ENCODE measurements at places on chromosomes 6 and 20.

DNA sequence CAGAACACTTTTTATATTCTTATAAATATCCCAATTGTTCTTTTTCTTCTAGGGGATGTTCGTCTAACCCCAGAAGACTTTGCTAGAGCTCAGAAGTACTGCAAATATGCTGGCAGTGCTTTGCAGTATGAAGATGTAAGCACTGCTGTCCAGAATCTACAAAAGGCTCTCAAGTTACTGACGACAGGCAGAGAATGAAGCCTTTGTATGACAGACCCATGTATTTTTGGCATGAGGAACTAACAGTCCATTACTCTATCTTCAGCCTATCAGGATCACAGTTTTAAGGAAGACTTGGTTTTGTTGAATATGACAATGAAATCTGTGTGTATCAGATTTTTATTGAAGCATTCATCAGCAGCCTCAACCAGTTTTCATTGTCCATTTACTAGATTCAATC is 71.4 kb downstream of the VTA1 start:
- DNase-seq: no peak

GRCh38 chr20:37294262-37294981 is 5.0 kb downstream of the MANBAL start:
- no peak for DNase-seq

DNA sequence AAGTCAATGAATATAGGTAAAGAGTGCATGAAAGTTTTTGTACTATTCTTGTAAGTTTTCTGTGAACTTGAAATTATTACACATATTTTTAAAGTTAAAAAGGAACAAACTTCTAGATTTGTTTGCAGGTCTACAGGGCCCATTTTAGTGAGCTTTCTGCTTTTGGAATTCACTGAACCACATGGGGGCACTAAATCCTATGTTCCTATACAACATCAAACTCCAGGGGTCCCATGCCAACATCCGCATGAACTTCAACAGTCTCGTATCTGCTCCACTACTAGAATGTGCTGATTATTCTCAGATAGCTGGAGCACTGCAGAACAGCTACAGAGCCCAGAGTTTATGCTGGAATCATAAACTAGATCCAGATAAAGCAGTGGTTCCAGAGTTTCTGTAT is 347.9 kb upstream of the SPTLC3 start:
- no peak for DNase-seq

DNA sequence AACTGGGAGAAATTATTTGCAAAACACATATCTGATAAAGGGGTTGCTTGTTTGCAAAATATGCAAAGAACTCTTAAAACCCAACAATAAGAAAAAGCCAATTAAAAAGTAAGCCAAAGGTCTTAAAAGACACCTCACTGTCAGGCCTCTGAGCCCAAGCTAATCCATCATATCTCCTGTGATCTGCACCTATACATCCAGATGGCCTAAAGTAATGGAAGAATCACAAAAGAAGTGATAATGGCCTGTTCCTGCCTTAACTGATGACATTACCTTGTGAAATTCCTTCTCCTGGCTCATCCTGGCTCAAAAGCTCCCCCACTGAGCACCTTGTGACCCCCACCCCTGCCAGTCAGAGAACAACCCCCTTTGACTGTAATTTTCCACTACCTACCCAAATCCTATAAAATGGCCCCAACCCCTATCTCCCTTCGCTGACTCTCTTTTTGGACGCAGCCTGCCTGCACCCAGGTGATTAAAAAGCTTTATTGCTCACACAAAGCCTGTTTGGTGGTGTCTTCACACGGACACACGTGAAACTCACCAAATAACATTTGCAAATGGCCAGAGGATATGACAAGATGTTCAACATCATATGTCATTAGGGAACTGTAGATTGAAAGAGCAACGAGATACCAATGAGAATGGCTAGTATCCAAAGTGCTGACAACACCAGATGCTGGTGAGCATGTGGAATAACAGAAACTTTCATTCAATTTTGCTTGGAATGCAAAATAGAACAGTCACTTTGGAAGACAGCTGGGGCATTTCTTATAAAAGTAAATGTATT is 565.0 kb upstream of the ADGRB3 start:
- no peak for DNase-seq

- DNase-seq: no peak
These were observed 68.9 kb downstream of the MTHFD1L start for GRCh38 chr6:150934380-150934779.

GRCh38 chr20:43731927-43732326 is 5.1 kb upstream of the GTSF1L start:
- no peak for DNase-seq

- DNase-seq: no peak
These were observed 479.4 kb upstream of the MAN1A1 start for GRCh38 chr6:119829006-119829405.

DNA sequence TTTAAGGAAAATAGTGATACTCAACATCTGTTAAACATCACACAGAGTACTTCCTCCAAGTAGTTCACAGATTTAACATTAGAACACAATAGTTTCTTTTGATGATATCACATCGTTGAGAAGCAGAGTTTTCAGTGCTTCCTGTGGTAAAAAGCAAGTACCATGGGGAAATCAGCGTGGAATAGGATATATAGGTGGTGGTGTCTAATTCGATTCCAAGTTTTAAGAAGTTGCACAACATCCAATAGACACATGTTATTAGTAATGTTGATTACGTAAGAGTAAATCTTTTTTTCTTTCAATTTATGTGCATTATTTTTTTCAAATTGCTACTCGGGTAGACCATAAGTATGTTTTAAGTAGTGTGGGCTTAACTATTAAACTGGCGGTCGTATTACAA is 360.7 kb downstream of the NKAIN2 start:
- no peak for DNase-seq

DNA sequence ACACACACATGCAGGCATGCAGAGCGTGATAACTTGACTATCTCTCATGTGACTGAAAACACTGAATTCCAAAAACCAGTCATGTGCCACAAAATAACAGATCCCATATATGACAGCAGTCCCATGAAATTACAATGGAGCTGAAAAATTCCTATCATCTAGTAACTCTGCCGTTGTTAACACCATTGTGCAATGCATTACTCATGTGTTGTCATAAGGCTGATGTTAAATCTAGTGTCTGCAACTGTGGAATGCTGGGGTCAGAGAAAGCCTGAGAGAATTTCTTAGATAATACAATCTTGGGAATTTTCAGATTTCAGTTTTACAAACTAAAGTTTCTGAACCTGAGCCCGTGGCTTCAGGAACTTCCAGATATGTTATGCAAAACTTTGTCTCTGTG is 70.2 kb downstream of the LYRM4 start:
- DNase-seq: no peak

DNA sequence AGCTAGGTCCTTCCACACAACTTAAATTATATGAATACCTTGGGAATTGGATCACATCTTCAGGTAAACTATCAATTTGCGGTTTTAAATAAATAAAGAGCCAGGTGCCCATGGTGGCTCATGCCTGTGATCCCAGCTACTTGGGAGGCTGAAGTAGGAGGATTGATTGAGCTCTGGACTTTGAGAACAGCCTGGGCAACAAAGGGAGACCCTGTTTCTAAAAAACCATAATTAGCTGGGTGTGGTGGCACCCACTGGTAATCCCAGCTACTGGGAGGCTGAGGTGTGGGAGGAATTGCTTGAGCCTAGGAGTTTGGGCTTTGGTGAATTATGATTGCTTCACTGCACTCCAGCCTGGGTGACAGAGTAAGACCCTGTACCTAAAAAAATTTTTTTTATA is 3.4 kb downstream of the GMNN start:
- no peak for DNase-seq

GRCh38 chr6:11729076-11729475 is 49.5 kb downstream of the ADTRP start:
- DNase-seq: no peak

DNA sequence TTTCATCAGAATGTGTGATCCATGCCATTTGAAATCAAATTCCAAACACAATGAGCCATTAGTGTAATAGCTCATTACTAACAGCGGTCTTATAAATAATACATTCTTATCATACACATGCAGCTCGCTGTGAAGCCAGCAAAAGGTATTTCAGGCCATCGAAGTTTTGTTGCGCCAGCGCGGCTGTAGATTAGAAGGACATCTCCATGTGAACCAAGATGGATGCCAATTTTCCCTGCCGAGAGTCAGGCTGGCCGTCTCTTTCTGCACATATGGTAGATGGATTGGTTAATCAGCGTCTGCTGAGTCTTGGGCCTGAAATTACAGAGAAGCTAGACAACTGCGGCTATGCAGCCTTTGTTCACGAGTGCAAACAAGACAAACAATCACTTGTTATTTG is 44.1 kb downstream of the CFAP61 start:
- DNase-seq: no peak

GRCh38 chr6:158793432-158793831 is 25.7 kb downstream of the EZR start:
- no peak for DNase-seq

DNA sequence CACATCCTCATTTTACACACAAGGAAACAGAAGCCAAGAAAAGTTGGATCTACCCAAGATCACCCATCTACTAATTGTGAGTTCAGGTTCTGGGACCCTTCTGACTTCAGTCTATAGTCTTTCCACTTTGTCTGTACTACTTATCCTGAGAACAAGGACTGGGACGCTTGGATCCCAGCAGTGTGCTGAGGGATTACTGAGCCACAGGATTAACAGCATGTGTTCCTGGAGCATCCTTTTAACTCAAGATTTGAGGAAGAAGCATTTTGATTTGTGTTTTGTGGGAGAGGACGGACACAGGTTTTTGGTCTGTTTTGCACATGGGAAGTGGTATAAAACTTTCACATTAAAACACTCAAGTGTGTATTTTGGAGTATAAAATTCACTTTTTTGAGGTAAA is 4.4 kb downstream of the ENPP4 start:
- DNase-seq: peak; percentile 51

GRCh38 chr6:96704713-96705112 is 132.6 kb downstream of the GPR63 start:
- DNase-seq: no peak

DNA sequence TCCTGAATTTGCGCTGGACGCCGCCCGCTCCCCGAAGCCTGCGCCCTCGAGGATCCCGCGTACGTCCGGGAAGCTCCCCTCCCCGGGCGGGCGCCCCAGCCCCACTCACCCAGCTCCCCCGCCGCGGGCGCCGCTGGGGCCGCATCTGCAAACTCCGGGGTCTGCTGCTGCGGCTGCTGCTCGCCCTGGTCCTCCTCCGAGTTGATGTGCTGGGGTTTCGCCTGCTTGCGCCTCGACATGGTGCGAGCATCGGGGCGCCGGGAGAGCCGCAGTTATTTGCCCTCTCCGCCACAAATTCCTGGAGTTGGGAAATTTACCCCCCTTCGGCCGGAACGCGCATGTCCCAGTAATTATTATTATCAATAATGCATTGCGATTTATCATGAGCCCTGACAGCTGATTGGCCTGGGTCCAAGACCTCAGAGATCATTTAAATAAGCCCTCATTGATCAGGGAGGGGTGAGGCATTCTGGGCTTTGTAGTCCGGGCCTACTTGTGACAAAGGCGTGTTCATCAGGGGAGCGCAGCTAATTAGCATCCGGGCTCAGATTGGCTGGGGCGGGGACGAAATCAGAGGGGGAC is at the start of gene SALL4:
TSS of gene SALL4 (minus strand) at position 352 of the 582 bp plus-strand sequence. CDS start at position 239, 113 bp downstream.
- DNase-seq: peak; percentile 91

DNA sequence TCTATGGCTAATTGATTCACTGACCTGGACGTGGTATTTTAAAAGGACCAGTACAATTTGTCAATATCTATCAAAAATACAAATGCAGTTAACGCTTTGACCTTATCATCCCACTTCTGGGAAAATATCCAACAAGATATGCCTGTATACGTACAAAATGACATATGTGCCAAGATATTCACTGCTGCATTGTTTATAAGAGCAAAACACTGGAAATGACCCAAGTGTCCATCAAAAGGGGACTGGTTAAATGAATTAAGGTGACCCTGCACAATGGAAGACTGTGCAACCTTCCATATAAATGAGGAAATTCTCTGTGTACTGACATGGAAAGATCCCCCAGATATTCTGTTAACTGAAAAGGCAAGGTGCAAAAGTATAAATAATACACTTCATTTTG is 13.9 kb downstream of the TRAM2 start:
- DNase-seq: no peak

DNA sequence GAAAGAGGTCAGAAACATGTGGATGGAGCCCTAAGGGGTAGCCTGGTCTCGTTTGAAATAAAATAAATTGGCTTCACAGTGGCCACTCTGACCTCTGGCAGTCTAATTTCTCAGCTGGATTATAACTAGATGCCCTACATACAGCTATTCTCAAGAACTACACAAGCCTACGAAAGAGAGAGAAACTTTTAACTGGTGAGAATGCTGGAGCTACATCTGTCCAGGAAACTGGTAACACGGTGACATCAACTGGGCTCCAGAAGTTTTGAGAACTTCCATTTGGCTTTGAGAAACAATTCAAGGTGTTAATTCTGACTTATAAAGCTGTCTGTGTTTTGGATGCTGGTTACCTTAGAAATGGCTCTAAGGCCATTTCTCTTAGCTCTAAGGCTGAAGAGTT is 187.3 kb upstream of the TENT5A start:
- no peak for DNase-seq

DNA sequence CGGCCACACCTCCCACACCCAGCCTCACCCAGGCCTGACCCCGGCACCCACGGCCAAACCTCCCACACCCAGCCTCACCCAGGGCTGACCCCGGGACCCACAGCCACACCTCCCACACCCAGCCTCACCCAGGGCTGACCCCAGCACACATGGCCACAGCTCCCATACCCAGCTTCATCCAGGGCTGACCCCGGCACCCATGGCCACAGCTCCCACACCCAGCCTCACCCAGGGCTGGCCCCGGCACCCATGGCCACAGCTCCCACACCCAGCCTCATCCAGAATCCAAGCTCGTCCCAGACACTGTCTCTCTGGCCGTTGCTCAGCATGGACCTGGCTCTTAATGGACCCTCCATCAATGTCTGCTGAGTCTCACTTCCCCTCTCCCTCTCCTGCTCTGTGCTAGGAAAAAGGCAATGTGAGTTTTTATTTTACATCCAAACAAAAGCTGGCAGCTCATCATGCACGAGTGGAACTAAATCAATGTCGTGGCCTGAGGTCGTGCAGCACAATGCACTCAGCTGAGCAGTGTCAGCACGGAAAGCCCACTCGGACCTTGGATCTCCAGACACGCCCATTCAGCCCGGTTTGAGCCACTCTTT is 36.1 kb downstream of the NINL start:
- DNase-seq: no peak

- no peak for DNase-seq
These were observed 115.6 kb downstream of the TMEM170B start for GRCh38 chr6:11653028-11653583.

- DNase-seq: no peak
These were observed 36.9 kb downstream of the B4GALT5 start for GRCh38 chr20:49676581-49677291.

DNA sequence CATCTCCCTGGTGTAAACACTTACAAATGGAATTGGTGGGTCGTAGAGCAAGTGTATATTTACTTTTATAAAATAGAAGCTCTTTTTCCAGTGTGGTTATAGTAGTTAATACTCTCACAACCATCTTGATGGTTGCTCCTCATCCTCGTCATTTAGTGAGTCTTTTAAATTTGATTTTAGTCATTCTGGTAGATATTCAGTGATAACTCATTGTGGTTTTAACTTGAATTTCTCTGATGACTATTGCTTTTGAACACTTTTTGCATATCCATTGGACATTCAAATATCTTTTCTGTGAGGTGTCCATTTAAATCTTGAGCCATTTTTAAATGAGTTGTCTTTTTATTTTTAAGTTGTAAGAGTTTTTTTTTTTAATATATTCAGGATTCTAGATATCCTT is 189.2 kb upstream of the PHACTR1 start:
- no peak for DNase-seq

All from ecto neural progenitor cell (in vitro differentiated cells).